Kidney glomerular epithelial cell (primary cell): ENCODE measurements at places on chromosomes 11 and 22.
A peak's percentile ranks its signal among the peaks of the same experiment; 100 is the strongest.

GRCh38 chr11:128965485-128965884 lies 22.8 kb upstream of the TP53AIP1 start:
- no peak for DNase-seq

DNA sequence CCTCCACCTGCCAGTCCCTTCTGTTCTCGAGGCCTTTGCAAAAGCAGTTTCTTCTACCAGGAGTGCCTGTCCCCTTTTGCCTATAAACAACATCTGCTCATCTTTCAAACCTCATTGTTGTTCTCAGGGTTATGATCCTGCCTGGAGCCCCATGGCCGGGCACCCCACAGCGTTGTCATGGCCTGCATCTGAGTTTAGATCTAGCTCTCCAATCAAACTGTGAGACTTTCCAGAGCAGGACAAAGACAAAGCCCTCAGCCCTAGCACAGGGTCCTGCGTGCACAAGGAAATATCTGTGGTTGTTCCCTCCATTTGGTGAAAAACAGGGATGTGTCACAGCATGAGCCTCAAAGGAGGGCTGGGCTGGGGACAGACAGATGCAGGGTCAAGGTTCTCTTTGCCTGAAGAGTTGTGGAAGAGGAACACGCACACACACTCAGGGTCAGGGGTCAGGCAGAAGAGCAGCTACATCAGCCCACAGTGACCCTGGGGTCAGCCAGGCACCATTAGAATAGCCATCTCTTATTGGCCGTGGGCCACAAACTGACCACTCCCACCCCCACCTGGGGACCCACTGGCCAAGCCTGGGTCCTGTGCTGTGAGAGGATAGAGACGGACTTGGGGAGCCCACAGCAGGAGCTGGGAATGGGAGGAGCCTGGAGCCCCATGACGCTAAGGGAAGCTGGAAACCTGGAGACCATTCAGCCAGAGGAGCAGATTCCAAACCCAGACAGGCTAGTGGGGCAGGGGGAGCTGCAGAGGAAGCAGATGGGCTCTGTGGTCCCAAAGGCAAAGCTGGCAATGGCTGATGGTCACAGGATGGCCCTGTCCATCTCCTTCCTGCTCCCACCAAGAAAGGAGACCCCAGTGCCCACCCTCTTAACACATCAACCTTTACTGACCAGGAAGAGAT lies 99.4 kb downstream of the PDE2A start:
- no peak for DNase-seq

GRCh38 chr11:68928136-68928880 lies 24.6 kb downstream of the IGHMBP2 start:
- no peak for DNase-seq

DNA sequence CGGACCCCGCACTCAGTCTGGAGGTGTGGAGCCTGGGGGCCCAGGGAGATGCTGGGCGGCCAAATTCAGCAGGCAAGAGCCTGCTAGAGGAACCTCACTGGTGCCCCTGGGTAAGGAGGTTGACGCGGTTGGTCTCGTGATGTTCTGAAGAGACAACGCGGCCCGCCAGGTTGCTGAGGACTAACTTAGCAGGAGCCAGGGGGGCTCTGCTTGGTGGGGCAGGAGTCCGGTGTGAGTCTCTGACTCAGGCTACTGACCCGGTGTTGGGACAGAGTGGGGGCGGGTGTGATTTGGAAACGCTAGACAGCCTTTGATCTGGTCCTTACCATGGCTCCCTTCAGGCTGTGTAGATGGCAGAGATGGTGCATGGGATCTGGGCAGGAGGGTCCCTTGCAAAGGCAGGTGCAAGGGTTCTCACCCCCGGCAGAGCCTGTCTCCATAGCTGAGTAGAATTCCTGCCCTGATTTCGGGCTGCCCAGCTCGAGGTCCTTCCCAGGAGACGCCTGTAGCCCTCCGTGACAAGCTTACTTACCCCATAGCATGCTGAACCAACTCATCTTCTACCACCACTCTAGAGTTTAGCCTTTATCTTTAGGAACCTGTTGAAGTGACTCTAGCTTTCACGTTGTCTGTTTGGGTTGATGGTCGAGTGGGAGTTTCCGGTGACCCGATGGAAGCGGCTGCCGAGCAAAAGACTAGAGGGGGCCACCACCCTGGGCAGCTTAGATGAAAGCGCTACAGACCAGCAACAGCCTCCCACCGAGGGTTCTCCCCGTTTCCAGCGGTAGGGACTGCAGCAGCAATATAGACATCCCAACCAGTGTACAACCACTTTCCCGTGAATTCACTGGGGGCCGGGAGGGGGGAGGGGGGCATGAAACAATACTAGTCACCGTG lies 38.4 kb downstream of the KCNC1 start:
- DNase-seq = no peak

GRCh38 chr11:70778883-70779282 lies 380.6 kb downstream of the CTTN start:
- no peak for DNase-seq

GRCh38 chr11:75725547-75726320 lies 8.1 kb downstream of the MOGAT2 start:
- no peak for DNase-seq

DNA sequence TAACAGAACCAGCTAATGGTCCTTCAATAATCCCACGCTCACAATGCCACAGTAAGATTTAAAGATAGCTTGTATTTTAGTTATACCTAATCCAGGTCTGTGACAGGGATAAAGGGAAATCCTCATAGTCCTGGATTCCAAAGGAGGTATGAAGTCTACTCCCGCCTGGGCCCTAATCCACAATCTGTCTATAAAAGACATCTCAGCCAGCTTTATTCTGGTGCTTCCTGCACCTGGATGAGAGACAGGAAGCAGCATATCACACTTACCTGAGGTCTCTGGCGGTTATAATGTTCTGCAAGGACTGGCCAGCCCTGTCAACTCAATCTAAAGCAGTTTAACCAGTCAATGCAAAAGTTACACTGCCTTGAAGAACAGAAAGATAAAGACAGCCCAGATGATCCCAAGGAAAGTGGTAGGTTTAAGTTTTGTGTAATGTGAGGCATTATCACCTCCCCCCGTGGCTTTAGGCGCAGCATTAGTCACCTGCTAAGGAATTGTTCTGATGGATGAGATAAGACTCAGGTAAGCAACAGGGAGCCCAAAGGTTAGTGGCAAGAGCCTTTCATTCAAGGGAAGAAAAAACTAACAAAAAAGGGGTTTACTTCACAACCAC lies 57.6 kb downstream of the PLEKHA7 start:
- DNase-seq = no peak

- no peak for DNase-seq
These were observed 208.7 kb downstream of the DSCAML1 start for GRCh38 chr11:117588166-117588810.

DNA sequence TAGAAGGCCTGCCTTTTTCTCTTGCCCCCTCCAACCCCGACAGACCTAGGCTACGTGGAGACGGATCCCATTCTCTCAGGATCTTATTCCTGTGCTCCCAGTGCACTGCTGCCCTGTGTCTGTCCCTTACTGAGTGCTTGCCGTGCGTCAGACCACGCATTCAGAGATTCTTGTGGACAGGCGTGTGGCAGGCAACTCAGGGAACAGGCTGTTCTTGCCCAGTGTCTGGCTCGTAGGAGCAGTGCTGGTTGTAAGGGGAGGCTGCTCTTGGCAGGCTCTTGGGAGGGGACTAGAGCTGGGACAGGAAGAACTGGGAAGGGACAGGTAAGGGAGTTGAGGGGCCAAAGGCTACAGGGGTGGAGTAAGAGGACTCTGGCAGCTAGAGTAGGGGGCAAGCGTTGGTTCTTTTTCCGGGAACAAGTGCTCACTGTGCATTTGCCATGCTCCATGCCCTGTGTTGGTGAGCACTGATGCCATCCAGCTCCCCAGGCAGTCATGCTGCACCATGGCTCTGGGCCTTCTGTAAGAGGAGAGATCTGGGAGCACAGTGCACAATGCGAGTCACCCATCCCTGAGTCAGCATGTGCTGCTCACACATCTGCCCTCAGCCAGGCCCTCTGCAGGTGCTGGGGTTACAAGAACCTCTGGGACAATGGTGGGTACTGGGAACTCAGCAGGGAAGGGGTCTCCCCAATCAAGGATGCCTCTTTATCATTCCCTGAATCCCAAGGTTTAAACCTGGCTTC lies 119.1 kb downstream of the TBC1D22A start:
- DNase-seq = peak; percentile 8

DNA sequence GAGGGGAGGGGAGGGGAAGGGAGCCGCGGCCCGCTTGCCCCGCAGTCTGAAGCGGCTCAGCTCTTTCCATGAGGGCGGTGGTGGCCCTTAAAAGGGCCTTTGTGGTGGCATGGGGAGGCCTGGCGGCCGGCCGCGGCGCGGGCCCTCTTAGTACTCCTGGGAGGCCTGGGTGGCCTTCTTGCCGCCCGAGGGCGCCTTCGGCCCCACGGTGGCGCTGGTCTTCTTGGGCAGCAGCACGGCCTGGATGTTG lies 6.9 kb downstream of the DPAGT1 start:
- DNase-seq = peak; percentile 44

DNA sequence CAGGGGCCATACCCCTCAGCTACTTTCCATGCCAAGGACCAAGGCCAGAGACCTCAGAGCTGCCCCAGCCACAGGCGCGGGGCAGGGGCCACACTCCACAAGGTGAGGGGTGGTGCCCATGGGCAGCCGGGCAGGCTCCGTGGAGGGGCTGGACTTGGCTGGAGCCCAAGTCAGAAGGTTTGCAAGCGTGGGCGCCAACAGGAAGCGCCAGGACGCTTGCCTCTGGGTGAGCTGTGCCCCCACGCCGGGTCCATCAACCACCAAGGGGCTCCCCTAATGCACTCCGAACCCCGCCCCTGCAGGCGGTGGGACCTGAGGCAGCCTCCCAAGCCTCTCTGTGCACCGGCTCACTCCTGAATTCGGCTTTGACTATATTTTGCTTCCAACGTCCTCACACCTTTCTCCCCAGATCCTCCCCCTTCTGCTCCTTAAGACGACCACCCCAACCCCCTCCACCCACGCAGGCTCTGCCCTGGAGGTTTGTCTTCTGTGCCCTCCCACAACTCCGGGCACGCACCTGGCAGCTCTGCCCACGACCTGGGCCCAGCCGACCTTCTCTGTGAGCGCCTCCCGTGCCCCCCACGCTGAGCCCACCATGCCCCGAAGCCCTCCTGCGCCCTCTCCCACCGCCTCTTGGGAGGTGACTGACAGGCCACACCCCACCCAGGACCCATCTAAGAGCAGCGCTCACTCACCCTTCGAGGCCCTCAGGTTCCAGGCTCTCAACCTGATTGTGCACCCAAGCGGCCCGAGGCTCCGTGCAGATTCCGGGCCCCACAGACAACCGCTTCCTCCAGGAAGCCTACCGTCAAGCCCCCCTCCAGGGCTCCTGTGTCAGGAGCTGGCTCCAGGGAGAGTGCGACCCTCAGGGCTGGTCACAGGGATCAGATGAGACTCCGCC lies 2.6 kb upstream of the PKP3 start:
- no peak for DNase-seq

DNA sequence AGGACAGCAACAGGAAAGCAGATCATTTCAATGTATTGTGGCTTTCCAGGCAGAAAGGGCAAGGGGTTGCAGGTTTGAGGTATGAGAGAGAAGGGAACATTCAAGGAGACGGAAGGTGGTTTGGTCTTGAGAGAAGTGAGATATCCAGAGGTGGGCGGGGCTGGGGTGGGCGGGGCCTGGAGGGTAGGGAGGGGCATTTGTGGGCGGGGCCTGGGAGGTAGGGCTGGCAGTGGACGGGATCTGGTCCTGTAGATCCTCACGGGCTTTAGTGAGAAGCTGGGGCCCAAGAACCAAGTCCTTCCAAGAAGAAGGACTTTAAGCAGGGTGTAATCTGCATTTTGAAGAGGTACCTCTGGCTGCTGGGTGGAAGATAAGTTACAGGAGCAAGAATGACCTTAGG lies 199.2 kb downstream of the MN1 start:
- no peak for DNase-seq

DNA sequence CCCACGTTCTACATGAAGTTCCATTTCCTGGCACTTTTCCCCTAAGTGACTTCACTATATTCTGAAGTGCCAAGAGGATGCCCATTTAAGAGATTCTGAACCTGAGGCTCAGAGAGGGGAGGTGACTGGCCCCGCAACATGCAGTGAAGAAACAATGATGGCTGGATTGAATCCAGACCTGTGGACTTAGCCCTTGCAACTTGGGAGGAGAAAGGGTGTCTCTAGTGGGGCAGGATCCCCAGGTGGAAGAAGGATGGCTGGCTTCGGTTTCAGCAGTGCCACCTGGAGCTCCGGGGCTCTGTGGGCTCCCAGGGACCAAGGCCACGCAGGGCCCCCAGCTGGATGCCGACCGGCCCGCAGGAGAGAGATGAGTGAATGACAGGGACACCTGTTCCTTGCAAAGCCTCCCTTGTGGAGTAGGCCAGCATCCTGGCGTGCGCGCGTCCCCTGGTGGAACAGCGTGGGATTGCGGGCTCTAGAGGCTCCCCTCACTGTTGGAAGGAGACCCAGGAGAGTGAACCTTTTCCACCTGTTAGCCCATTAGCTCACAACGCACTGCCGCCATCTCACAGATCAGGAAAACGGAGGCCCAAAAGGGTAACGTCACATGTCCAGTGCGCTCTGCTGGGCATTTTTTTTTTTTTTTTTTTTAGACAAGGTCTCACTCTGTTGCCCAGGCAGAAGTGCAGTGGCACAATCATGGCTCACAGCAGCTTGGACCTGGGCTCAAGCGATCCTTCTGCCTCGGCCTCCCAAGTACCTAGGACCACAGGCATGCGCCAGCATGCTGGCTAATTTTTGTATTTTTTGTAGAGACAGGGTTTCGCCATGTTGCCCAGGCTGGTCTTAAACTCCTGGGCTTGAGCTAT lies 104.7 kb downstream of the KIAA1671 start:
- DNase-seq = peak; percentile 21

DNA sequence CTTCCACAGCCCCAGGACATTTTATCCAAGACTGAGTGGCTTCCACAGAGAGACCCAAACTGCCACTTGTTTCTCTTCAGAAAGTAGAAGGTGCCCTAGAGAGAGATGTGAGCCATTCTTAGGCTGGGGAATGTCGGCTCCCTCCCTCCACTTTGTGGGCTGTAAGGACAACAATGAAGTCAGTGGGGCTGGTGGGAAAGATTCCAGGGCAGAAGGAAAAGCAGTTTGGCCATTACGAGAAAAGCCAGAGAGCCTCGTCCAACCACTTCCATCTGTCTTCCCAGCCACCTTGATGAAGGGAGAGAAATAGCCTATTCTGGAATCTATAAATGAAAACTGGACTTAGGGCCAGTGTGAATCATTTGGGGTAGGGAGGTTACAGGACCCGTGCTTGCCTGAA lies 382.5 kb downstream of the NXPE2 start:
- no peak for DNase-seq

DNA sequence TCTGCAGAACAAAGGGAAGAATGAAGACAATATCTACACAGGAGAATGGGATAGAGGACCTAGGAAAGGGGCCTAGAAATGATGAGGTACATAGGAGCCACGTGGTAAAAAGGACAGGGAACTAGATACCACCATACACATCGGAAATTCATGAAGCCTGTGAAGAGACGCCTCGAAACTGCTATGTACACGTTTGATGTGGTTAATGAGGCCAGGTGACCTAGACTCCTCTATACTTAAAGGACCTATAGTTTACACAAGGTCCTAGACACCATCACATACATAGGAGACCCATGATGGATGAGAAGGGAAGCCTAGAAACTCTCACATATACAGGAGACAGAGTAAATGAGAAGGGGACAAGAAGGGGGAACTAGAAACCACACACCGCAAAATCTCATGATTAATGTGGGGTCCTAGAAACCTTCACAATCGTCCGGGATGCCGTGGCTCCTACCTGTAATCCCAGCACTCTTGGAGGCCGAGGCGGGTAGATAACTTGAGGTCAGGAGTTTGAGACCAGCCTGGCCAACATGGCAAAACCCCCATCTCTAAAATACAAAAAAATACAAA lies 23.8 kb downstream of the RHBDD3 start:
- no peak for DNase-seq
